ENCODE measurements at places on chromosomes 12 and 14. TPM values are rescaled to one million over a fixed set of nuclear protein-coding genes. Genes with fewer than 3 reads are reported as not detected.

Gene GPR132
- total RNA-seq: 27.1 TPM

Gene SMCO2
- total RNA-seq: 1.4 TPM

Gene RNF212B
- not detected for total RNA-seq

Gene OR6C68
- not detected for total RNA-seq

Gene LGALS3
- 14.8 TPM for total RNA-seq

Gene RERG
- total RNA-seq: not detected

Gene RDH16
- total RNA-seq: 0.30 TPM

Measured in activated T-helper 2 cell treated with anti-CD3 and anti-CD28 coated beads, Interferon-gamma antibody, Interleukin-2, Interleukin-4, amounts not matched to agents 10 μg/mL and 5 μg/mL and 100 μg/mL, durations not matched to agents 14 hours and 24 hours and 36 hours (primary cell).